IPS DF 6.9 (cell line): ENCODE measurements at places on chromosomes 1 and 21.

DNA sequence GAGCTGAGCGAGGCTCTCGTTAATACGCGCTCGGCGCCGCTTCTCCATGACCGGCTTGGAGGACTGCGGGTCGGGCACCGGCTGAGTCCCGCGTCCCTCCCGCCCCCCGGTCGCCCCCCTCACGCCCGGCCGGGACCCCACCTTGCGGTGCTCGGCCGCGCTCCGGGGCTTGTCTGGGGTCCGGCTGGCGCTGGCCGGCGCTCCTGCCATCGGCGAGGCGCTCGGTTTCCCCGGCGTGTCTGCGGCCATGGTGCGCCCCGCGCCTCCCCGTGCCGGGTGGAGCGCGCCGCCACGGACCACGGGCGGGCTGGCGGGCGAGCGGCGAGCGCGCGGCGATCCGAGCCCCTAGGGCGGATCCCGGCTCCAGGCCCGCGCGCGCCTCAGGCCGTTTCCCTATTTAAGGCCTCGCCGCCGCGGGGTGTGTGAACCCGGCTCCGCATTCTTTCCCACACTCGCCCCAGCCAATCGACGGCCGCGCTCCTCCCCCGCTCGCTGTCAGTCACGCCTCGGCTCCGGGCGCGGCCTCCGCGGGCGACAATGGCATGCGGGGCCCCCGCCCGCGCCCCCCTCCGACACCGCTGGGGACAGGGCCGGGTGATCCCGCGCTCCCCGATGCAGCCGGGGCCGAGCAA, at the start of gene HES4:
HES4 (minus strand) TSS at position 373 of the 632 bp plus-strand sequence; CDS start at position 249, 124 bp downstream.
- H3K4me1 ChIP-seq, result peaks cover 7% of the 10 kb centered on the region; the same call in 1 of the 2 replicates
- H3K36me3 ChIP-seq, result no peaks in the 10 kb centered on the region; the same call in 1 of the 2 replicates
- DNase-seq, result no peak
- peaks cover 24% of the 10 kb centered on the region for H3K27me3 ChIP-seq

GRCh38 chr1:156490401-156491032, 10.1 kb downstream of the MEF2D start:
- no peak overlapping the region for H3K27ac ChIP-seq
- no peak for DNase-seq
- H3K4me1 ChIP-seq, result peaks cover 16% of the 10 kb centered on the region
- H3K4me3 ChIP-seq, result no peak overlapping the region
- H3K36me3 ChIP-seq, result no peaks in the 10 kb centered on the region

DNA sequence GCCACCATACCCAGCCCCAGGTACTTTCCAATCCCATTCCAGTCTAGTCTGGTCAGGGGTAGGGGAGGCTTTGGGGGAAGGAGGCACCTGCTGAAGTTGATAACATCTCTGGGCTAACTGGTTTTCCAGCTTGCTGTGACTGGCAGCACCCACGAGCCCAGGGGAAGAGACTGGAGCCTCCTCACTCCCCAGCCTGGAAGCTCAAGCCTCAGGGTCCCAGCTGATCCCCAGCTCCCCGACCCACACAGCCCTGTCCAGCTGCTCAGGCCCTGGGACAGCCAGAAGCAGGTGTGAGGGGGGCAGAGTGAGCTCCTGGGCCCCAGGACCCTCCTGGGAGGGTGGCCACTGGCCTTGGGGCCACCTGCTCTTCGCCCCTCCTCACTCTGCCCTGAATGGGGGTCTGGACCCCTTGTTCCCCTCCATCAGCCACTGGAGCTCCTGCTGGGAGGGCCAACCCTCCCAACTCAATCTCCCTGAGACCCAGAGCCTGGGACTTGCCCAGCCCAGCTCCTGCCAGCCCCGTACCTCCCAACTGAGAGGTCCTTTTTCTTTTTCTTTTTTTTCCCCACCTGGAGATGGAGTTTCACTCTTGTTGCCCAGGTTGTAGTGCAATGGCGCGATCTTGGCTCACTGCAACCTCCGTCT, 23.5 kb upstream of the RNU1-4 start:
- H3K36me3 ChIP-seq, result no peaks in the 10 kb centered on the region
- H3K4me1 ChIP-seq, result peaks cover 3% of the 10 kb centered on the region; the same call in 1 of the 2 replicates

GRCh38 chr1:58739856-58740466, 40.1 kb upstream of the MYSM1 start:
- DNase-seq, result peak; percentile 18
- H3K27me3 ChIP-seq, result no peaks in the 10 kb centered on the region; the same call in 1 of the 2 replicates
- no peaks in the 10 kb centered on the region for H3K4me1 ChIP-seq
- H3K36me3 ChIP-seq, result no peaks in the 10 kb centered on the region

- no peaks in the 10 kb centered on the region for H3K36me3 ChIP-seq
- no peak for DNase-seq
- H3K4me1 ChIP-seq, result no peaks in the 10 kb centered on the region
- H3K4me3 ChIP-seq, result no peak overlapping the region; the same call in 1 of the 2 replicates
- H3K27ac ChIP-seq, result no peak overlapping the region
Measured at GRCh38 chr1:53982763-53983104, 35.3 kb downstream of the LDLRAD1 start.

DNA sequence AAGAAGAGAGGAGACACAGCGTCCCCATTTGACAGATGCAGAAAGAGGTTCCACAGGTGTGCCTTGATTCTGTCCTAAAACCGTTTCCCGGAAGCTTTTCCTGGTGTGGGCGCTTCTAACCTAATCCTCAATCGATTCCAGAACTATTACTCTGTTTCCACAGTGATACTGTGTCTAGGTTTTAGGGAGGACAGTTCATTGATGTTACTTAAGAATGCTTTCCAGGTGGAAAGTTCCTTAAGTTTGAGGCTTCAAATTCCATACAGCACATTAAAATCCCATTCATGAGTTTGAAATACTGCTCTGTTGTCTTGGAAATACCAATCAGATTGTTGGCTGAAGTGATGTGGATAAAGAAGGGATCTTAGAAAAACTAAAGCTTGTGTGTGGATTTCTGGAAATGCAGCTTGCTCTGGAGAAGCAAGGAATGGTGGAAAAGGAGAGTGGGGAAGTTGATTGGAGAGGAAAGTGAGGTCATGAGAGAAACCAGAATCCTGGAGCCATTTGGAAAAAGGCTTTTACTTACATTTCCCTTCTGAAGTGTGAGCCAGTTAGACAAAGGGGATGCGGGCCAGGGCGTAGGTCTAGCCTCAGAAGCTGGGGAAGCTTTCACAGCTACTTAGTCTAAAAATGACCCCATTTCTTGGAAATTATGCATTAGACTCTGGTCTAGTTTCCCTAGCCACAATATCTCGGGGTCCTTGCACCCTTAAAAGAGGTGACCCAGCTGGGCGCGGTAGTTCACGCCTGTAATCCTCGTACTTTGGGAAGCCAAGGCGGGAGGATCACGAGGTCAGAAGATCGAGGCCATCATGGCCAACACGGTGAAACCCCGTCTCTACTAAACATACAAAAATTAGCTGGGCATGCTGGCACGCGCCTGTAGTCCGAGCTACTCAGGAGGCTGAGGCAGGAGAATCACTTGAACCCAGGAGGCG, 6.7 kb downstream of the ELF3 start:
- peaks cover 3% of the 10 kb centered on the region; the same call in 1 of the 2 replicates for H3K36me3 ChIP-seq
- H3K27ac ChIP-seq, result no peak overlapping the region
- H3K27me3 ChIP-seq, result no peaks in the 10 kb centered on the region
- H3K4me3 ChIP-seq, result no peak overlapping the region
- H3K4me1 ChIP-seq, result peaks cover 8% of the 10 kb centered on the region

DNA sequence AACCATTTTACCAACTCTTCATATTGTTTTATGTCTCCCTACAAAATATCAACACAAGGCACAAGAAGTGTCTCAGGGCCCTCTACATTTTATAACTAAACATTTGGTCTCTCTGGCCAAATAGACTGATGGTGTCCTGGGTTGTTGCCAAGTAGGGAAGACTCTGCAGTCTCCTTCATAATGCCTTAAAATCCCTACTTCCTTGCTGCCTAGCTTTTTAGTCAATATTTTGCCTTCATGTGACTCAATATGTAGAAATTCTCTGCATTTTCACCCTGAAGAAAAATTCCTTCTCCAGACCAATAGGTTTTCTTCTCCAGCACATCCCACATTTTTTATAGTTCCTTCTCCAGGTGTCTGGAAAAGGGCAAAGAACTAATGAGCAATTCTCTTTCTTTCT, 72.6 kb upstream of the IPO9 start:
- H3K27me3 ChIP-seq, result no peaks in the 10 kb centered on the region
- H3K4me1 ChIP-seq, result peaks cover 3% of the 10 kb centered on the region; the same call in 1 of the 2 replicates
- no peak overlapping the region for H3K4me3 ChIP-seq
- H3K27ac ChIP-seq, result no peak overlapping the region
- H3K36me3 ChIP-seq, result no peaks in the 10 kb centered on the region

DNA sequence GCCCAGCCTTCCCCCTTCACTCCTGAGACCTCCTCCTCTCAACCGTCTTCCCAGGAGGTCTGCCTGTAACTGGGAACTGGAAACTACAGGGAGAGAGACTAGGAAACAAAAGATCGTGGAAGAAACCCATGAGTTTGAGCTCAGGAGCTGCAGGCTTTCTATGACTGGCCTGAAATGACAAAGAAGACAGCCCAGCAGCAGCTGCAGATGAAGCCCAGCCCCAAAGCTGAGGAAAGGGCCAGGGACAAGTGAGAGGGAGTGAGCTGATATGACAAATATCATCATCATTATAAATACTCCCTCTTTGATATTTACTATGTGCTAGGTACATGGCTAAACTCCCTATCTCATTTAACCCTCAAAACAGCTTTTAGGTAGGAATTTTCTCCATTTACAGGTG, 142.6 kb upstream of the CTTNBP2NL start:
- H3K27me3 ChIP-seq, result no peaks in the 10 kb centered on the region
- H3K4me3 ChIP-seq, result no peak overlapping the region
- no peaks in the 10 kb centered on the region for H3K36me3 ChIP-seq
- H3K27ac ChIP-seq, result no peak overlapping the region
- H3K4me1 ChIP-seq, result no peaks in the 10 kb centered on the region
- DNase-seq, result no peak

DNA sequence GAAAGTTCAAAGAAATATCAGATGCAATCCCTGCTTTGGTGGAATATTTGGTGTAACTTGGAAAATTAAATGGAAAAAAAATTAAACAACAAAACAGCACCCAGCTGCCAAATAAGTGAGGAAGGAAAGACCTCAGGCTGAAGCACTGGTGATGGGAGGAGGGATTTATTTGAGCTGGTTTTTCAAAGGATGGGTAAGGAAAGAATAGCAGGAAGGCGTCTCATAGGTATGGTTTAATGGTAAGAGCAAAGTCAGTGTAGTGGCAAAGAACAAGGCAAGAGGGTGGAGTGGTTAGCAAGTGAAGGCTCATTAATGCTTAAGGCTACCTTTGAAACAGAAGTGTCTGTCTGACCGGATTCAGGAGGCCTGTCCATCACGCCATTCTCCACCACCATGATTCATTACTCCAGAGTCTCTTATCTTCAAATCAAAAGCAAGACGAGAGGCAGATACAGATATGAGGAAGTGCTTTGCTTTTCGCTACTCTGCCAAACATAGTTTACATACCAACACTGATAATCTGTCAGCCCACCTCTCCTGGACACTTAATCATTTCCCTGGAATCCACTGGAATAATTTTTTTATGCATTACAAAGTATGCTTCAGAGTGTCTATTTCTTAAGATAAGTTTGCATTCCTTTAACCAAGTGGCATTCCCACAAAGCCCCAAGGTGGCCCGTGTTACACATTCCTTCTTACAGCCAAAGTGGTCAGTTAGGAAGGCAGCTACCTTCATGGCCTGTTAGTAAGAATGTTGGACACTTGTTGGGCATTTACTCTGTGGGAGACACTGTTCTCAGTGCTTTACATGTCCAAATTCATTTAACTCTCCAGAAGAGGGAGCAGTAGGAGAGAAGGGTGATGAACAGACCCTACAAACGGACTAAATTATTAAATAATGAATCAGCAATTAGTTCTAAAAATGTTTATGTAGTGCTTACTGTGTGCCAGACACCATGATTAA, 146.6 kb downstream of the ROR1 start:
- H3K4me1 ChIP-seq, result peaks cover 8% of the 10 kb centered on the region; the same call in 1 of the 2 replicates
- no peak overlapping the region for H3K27ac ChIP-seq
- no peaks in the 10 kb centered on the region for H3K36me3 ChIP-seq
- H3K27me3 ChIP-seq, result no peaks in the 10 kb centered on the region
- DNase-seq, result no peak
- H3K4me3 ChIP-seq, result no peak overlapping the region

DNA sequence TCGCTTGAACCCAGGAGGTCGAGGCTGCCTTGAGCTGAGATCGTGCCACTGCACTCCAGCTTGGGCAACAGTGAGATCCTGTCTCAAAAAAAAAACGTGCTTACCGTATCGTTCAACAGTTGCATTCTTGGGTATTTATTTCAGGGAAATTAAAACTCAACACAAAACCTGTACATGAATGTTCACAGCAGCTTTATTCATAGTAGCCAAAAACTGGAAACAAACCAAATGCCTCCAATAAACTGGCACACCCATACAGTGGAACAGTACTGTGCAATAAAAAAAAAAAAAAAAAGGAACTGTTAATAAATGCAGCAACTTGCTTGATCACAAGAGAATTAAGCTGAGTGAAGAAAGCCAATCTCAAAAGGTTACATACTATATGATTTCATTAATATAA, 6.7 kb downstream of the KHDRBS1 start:
- 0 out of 2 replicates have a peak, but pooled peaks cover 2% of the 10 kb centered on the region for H3K36me3 ChIP-seq
- H3K4me1 ChIP-seq, result no peaks in the 10 kb centered on the region
- H3K4me3 ChIP-seq, result no peak overlapping the region
- H3K27ac ChIP-seq, result no peak overlapping the region
- no peaks in the 10 kb centered on the region for H3K27me3 ChIP-seq
- no peak for DNase-seq

DNA sequence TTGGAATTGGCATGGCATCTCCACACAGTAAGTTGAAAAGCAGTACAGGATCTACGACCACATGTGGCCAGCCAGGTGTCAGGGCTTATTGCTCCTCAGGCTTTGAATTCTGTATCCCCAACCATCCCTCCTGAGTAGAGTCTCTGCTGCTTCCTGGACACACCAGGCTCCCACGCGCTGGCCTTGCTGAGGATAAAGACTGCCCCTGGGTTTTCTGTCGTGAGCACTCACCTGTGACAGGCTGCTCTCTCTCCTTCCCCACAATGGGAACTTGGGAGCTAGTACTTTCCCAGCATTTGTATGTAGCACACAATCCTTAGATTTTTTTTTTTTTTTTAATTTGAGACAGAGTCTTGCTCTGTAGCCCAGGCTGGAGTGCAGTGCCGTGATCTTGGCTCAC, 33.6 kb downstream of the PBX1 start:
- no peaks in the 10 kb centered on the region for H3K27me3 ChIP-seq
- no peak overlapping the region for H3K4me3 ChIP-seq

DNA sequence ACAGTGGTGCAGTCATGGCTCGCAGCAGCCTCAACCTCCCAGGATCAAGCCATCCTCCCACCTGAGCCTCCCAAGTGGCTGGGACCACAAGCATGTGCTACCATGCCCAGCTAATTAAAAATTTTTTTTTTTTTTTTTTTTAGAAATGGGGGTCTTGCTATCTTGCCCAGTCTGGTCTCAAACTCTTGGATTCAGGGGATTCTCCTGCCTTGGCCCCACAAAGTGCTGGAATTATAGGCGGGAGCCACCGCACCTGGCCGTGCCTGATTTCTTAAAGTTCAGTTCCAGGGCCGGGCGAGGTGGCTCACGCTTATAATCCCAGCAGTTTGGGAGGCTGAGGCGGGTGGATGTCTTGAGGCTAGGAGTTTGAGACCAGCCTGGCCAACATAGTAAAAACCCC, 6.4 kb downstream of the THAP3 start:
- no peaks in the 10 kb centered on the region for H3K4me1 ChIP-seq
- no peak overlapping the region for H3K27ac ChIP-seq
- H3K36me3 ChIP-seq, result peaks cover 14% of the 10 kb centered on the region
- H3K27me3 ChIP-seq, result no peaks in the 10 kb centered on the region

GRCh38 chr1:40414331-40414730, 35.9 kb upstream of the ZFP69B start:
- H3K4me1 ChIP-seq, result no peaks in the 10 kb centered on the region; the same call in 1 of the 2 replicates
- H3K4me3 ChIP-seq, result no peak overlapping the region
- H3K36me3 ChIP-seq, result no peaks in the 10 kb centered on the region
- no peaks in the 10 kb centered on the region for H3K27me3 ChIP-seq
- no peak overlapping the region for H3K27ac ChIP-seq

GRCh38 chr1:213977486-213977842, 10.3 kb upstream of the PROX1 start:
- no peak overlapping the region for H3K4me3 ChIP-seq
- no peaks in the 10 kb centered on the region for H3K4me1 ChIP-seq
- H3K27me3 ChIP-seq, result peaks cover 43% of the 10 kb centered on the region
- no peaks in the 10 kb centered on the region for H3K36me3 ChIP-seq
